ENCODE measurements at places on chromosomes 1 and 21.

DNA sequence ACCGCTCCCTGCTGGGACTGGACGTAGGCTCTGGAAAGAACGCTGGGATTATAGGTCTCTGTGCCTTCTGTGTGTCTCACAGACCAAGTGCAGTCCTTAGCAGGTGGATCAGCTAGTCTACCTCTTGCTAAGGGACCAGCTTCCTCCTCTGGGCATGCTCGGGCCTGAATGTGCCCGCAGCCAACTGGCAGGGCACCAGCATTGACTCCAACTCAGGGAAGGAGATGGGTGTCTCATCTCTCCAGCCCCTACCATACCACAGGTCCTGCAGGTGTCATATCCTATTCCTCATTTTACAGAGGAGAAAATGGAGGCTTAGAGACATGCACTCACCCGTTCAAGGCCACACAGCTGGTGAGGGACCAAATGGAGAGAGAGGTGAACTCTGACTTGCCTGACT lies 340.2 kb downstream of the PTPRU start:
- peaks cover 29% of the 10 kb centered on the region for H3K4me1 ChIP-seq
- H3K36me3 ChIP-seq: no peaks in the 10 kb centered on the region
- no peak overlapping the region for H3K27ac ChIP-seq
- peaks cover 6% of the 10 kb centered on the region for H3K27me3 ChIP-seq
- no peak overlapping the region for H3K4me3 ChIP-seq

DNA sequence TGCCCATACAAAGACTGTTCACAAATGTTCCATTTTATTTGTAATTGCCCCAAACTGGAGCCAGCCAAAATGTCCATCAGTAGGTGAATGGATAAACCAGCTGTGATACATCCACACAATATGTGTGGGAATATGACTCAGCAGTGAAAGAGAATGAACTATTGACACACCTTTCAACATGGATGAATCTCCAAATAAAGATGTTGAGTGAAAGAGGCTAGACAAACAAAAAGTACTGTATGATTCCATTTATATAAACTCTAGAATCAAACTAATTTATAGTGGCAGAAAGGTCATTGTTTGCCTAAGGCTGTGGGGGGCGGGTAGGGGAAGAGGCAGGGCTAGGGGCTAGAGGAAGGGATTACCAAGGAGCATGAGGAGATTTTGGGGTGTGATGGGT lies 4.5 kb downstream of the DHCR24 start:
- H3K27ac ChIP-seq: no peak overlapping the region
- H3K27me3 ChIP-seq: peaks cover 8% of the 10 kb centered on the region
- DNase-seq: no peak
- peak overlapping the region; percentile 22 for H3K4me3 ChIP-seq
- peaks cover 16% of the 10 kb centered on the region for H3K36me3 ChIP-seq

DNA sequence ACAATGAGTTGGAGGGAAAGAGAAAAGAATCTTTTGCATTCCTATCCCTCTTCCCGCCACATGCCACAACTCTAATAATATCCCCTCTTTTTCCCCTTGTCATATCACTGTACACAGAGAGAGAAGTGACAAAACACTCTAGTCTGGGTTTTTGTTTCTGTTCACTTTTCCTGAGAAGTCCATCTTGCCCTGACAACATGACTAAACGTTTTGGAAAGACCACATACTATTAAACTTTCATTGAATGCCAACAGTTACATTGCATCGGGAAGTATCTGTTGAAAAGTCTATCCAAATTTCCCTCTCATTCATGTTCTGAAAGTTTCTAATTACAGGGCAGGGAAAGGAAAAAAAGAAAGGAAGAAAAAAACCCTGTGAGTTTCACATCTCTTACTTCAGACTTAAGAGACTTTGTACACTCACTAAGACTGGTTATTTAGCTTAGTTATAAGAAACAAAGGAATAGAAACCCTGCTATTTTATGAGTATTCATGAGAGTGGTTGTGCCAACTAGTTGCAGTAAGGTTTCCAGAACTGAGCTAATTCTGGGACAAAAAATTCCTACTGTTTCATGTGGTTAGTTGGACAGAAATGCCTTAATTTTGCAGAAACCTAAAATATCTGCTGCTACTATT lies 16.9 kb downstream of the PLA2G4A start:
- no peak overlapping the region for H3K4me3 ChIP-seq
- H3K4me1 ChIP-seq: no peaks in the 10 kb centered on the region
- H3K27ac ChIP-seq: no peak overlapping the region
- H3K27me3 ChIP-seq: no peaks in the 10 kb centered on the region
- no peak for DNase-seq
- no peaks in the 10 kb centered on the region for H3K36me3 ChIP-seq

DNA sequence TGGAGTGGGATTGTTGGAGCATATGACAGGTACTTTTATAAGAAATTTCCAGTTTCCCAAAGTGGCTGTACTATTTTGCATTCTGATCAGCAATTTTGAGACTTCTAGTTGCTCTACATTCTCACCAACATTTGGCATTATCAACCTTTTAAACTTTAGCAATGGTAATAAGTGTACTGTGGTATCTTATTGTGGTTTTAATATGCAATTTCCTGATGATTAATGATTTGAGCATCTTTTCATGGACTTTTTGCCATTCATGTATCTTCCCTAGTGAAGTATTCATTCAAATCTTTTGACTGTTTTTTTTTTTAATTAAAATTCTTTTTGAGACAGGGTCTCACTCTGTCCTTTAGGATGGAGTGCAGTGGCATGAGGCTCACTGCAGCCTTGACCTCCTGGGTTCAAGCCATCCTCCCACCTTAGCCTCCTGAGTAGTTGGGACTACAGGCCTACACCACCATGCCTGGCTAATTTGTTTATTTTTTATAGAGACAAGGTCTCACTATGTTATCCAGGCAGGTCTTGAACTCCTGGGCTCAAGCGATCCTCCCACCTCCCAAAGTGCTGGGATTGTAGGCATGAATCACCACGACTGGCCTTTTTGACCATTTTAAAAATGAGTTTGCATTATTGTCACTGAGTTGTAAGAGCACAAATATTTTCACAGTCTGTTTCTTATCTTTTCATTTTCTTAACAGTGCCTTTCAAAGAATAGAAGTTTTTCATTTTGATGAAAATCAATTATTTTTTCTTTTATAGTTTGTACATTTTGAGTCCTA lies 7.8 kb upstream of the SLC6A9 start:
- H3K27ac ChIP-seq: no peak overlapping the region
- DNase-seq: no peak
- H3K4me3 ChIP-seq: no peak overlapping the region

DNA sequence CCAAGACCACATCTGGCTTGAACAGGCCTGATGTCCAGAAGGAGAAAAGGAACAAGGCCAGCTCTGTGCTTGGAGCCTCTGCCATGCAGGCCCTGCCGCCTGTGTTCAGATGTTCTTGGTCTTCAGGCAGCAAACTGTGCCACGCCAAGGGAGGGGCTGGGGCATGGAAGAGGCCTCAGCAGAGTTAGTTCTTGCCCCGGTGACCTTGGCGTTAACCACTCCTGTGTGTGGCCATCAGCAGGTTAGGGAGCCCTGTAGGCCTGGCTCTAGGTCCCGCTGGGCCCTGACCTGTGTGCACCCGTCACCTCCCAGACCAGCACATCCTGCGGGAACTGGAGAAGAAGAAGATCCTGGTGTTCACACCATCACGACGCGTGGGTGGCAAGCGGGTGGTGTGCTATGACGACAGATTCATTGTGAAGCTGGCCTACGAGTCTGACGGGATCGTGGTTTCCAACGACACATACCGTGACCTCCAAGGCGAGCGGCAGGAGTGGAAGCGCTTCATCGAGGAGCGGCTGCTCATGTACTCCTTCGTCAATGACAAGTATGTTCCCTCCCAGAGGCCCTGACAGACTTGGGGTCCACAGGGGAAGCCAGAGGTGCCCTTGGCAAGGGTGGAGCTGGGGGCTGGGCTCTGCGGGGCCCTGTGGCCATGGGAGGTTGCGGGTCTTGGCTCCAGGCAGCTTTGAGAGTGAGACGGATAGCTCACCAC lies 7.1 kb downstream of the ZC3H12A start:
- no peak overlapping the region for H3K4me3 ChIP-seq
- H3K27me3 ChIP-seq: no peaks in the 10 kb centered on the region
- no peak overlapping the region for H3K27ac ChIP-seq

GRCh38 chr1:156652131-156652991 lies 10.4 kb downstream of the BCAN start:
- no peak overlapping the region for H3K27ac ChIP-seq
- H3K4me1 ChIP-seq: peaks cover 37% of the 10 kb centered on the region
- no peak for DNase-seq
- H3K27me3 ChIP-seq: peaks cover 21% of the 10 kb centered on the region
- no peaks in the 10 kb centered on the region for H3K36me3 ChIP-seq
- no peak overlapping the region for H3K4me3 ChIP-seq

DNA sequence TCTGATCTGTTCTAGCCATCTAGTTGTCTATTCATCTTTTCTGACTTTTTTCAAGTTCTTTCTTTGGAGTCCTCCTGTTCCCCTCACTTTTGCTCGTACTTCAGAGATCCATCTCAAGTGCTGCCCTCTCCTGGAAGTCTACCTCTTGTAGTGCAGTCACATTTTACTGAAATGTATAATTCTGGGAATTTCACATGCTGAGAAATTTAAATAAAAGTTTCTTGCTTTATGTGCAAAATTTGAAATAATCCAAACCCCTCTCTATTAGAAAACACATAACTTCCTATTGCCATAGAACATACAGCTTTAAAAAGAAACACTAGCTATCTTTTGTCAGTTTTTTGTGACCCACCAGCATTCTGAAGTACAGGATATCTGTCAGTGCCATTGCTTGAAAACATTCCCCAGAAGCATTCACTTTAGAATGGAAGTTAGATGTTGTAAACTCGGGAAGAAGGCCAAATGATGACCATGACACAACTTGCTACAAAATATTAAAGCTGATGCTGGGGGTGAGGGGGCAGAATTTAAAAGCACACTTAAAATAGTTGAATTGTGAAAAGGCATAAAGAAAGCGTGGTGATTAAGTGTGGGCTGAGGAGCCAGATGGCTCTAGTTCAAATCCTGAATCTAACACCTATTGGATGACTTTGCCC lies 22.0 kb downstream of the RLF start:
- H3K27ac ChIP-seq: no peak overlapping the region
- H3K4me3 ChIP-seq: no peak overlapping the region
- H3K4me1 ChIP-seq: peaks cover 12% of the 10 kb centered on the region
- no peaks in the 10 kb centered on the region for H3K36me3 ChIP-seq
- no peak for DNase-seq
